ENCODE measurements at places on chromosomes 12 and 14.

GRCh38 chr12:82522762-82523161 is 163.9 kb upstream of the TMTC2 start:
- no peak for DNase-seq

DNA sequence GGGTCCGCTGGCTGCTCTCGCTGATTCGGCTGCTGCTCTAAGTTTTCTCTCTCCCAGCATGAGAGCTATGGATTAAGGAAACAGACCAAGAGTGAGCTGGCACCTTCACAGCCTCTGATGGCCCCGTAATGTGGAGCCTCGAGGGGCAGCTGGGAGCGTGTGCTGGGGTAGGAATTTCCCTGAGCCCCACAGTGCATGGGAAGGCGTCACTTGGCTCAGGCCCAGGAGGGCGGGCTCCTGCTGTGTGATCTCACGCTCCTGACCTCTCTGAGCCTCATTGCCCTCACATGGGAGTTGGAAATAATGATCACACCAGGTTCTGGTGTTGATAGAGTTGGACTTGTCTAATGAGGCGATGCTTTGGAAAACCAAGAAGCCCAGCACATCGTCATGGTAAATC is 238.6 kb upstream of the CRY1 start:
- DNase-seq = no peak

DNA sequence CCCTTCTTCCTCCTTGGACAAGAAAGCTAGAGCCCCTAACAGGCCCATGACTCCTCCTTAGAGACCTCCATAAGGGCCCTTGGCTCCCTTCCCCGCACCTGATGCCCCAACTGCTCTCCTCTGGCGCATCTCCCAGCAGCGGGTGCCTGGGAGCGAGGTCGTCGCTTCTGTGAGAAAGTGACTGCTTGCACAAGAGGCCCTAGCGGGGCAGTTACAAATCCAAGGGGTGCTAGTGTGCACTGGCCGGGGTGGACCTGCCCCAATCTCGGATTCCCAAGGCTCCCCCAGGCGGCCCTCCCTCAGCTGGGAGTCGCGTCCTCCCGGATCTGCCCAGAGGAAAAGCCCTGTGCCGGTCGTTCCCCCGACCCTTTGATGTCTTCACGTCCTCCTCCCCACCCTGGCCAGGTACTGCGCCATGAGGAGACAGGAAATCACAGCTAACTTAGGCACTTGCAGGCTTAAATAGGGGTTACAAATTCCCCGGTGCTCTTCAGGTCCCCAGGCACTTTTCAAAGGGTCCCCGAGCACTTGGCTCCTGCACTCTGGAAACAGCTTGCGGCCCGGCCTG is 2.8 kb downstream of the NKX2-8 start:
- DNase-seq = no peak

DNA sequence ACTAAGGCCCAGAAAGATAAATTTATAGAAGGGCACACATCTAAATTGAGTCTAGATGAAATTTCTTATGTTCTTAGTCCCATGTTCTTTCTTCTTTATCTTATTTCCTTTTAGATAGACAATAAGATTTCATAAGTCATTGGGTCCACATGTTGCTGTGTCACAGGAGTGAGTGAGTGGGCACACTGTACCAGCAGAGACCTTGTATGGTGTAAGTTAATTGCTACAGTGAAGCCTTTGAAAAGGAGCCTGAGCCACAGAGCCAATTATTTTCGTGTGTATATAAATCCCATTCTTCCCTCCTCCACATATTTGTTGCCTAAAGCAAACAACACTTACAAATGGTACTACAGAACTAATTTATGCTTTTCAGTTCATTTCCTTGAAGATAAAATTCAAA is 79.1 kb downstream of the GRIP1 start:
- DNase-seq = no peak

DNA sequence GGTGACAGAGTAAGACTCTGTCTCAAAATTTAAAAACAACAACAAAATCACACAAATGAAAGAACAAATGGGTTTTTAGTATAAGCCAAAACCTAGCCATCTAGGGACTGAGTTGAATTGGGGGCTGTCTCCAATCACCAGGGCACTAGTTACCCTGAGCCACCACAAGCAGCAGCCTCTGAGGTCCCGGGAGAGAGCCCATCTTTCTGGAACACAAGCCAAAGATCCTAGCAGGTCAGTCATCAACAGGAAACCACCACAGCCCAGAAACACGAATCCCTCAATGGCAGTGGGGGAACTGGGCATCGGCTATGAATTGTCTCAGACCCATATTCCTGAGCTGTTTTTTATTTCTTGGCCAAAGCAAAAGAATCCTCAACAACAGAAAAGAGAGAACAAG is 75.3 kb downstream of the KDM2B start:
- no peak for DNase-seq

DNA sequence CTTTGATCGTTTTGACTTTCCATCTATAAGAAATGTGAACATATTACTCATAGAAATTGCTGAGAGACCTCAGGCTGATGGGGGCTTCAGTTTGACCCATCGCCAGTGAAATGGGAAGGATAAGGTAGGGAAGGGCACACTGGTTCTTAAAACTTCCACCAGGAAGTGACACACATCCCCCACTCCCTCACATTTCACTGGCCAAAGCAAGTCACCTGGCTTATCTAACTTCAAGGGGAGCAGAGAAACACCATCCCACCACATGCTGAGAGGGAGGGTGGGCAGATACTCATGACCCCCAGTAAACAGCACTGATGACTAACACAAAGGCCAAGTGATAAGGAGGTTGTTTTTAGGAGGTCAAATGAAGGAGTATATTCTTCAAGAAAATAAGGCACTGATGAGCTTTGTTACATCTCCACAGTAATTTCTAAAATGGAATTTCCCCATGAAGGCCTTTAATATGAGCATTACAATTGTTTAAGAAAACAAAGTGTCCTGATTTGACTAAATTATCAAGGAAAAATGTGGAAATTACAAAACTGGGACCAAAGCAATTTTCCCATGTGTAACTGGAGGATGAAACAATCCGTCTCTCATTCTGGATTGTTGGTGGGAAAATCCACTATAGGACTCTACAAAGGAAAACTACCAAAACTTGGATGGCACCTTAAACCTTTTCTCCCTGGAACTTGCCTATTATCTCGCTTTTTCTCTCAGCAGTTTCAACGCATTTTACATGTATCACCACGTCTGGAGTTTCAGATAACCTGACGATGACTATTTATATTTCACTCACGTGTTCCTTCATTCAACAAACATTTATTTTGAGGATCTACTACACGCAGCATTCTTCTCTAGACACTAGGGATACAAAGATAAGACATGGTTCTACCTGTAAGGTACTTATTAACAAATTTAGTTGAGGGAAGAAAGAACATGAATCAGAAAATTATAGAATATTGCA is 91.8 kb upstream of the EEA1 start:
- no peak for DNase-seq

GRCh38 chr14:78075033-78075432 is 95.1 kb upstream of the NRXN3 start:
- no peak for DNase-seq

GRCh38 chr14:66003082-66003730 is 483.0 kb upstream of the CCDC196 start:
- DNase-seq = no peak

- DNase-seq = no peak
Observed at GRCh38 chr12:19744705-19745218, 305.5 kb downstream of the AEBP2 start.

DNA sequence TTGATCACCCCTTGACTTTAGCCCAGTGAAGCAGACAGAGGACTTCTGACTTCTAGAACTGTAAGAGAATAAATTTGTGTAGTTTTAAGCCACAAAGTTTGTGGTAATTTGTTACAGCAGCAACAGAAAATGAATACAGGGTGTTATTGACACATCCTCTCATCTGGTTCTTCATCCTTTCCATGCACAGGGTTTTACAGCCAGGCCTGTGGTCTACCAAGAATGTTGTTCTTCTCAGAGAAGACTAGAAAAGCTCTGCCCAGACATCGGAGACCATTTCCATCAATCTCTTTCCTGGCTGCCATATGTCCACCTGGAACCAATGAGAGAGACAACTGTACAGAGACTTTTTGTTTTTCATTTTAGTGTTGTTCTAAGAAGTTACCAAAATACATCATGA is 308.2 kb upstream of the AMIGO2 start:
- no peak for DNase-seq

- DNase-seq = no peak
Observed at GRCh38 chr12:2390850-2391390, 338.1 kb downstream of the CACNA1C start.

DNA sequence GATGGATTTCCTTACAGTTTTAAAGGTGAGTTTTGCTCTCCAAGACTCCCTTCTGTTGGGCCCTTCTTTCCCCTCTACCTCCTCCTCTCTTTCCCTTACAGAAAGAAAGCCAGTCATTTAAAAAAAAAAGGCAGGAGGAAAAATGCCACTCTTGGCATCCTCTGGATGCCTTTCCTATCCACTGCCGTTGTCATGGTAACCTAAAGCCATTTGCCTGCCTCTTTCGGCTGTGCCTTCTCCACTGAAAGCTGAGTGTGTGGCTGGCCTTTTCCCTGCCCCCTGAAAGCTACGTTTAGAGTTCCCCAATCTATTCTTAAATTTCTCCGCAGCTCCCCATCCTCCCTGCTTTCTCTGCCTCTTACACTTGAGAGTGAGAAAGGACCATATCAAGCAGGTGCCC is 67.1 kb downstream of the TUNAR start:
- no peak for DNase-seq

All from CD4-positive, alpha-beta T cell (primary cell).